Right cardiac atrium (tissue), 5 donors: ENCODE measurements at places on chromosomes 13 and 19. TPM values are rescaled to one million over a fixed set of nuclear protein-coding genes. Genes with fewer than 3 reads are reported as not detected.

GRCh38 chr13:59337070-59337469 lies 826.7 kb downstream of the DIAPH3 start:
- no peak for DNase-seq

DNA sequence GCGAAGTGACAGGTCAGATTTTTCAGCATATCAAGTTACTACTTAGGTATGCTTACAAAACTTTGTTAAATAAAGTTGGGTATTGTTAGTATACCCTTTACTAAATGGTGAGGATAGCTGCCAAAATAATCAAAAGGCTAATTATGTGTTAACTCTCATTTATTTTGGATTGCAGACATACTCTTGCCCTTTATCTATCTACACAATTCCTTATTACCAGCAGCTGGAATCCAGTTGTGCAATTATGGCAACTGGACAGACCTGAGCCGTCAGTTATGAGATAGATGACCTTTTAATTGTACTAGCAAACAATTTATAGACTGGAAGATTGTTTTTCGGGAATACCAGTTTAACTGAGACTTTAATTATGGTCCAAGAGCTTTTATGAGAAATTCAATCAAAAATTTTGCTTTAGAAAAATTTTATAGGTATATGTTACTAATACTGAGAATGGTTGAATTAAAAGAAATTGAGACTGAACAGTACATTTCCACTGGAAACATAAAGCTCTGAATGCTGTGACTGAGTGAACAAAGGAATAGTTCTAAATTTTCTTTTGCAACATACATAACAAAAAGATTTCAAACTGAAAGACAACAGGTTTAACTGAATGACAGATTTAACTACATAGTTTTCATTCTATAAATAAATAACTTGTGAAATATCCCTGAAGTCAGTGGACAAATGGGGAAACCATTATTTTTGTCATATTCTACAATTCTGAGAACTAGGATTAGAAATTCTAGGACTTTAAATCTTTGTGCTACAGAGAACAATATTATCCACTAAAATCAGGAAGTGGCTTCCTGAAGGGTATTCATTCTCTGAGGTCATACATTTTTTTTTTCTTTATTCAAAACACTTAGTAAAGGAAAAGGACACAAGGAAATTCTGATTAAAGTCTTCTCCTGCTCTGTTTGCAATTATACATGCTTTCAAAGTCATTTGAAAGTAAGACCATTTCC lies 97.4 kb downstream of the ZC3H13 start:
- no peak for DNase-seq

- DNase-seq: no peak
Measured at GRCh38 chr19:2413629-2414028, 13.8 kb downstream of the TIMM13 start.

DNA sequence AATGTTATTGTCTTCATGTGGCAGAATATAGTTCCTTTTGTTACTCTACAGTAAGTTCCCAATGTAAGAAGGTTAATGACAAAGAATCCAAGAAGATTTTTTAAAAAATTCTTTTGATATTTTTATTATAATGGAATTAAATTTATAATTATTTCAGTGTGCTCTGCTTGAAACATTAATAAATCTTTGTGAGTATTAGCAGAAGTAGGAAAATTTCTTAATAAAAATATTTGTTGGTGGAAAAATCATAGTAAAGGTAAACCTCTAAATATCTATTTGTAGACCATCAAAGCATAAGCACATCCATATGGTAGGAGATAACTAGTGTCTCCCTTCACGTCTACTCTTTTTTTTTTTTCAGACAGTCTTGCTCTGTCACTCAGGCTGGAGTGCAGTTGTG lies 4.3 kb downstream of the CSNK1A1L start:
- DNase-seq: no peak

DNA sequence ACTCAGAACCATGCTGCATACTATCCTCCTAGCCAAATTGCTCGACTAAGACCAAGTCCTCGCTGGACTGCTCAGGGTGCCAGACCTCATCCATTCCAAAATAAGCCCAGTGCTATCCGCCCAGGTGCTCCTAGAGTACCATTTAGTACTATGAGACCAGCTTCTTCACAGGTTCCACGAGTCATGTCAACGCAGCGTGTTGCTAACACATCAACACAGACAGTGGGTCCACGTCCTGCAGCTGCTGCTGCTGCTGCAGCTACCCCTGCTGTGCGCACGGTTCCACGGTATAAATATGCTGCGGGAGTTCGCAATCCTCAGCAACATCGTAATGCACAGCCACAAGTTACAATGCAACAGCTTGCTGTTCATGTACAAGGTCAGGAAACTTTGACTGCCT lies 1.5 kb downstream of the PABPC3 start:
- no peak for DNase-seq

GRCh38 chr13:41458187-41458760 lies 924 bp downstream of the RGCC start:
- DNase-seq: peak; percentile 75

GRCh38 chr13:36072152-36072935 lies 58.8 kb downstream of the DCLK1 start:
- no peak for DNase-seq

KLK2 gene
- polyA plus RNA-seq: not detected
